ENCODE measurements at places on chromosomes 5 and 9. TPM values are rescaled to one million over a fixed set of nuclear protein-coding genes. Genes with fewer than 3 reads are reported as not detected.

GRCh38 chr9:8489835-8490234 is 690.3 kb upstream of the DMAC1 start:
- no peak for DNase-seq

The CD180 gene
- 1.2 TPM for total RNA-seq

DNA sequence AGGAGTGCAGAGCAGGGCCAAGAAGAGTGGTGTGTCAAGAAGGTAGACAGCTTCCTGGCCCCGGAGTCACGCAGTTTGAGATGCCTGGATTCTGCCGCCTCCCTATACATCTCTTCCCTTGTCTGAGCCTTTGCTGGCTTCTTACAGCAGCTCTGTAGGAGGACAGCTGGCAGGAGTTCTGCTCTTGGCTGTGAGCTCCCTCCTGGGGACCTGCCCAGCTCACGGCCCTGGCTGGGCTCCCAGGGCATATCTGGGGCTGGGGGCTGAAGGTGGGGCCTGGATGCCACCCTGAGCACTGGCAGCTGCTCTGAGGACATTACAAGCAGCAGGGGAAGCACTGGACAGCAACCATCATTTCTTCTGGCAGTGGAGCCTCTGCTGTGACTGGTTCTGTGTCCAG is 786 bp upstream of the TSSK1B start:
- no peak for DNase-seq

- DNase-seq, result no peak
These were observed 214.9 kb upstream of the WWC1 start for GRCh38 chr5:168076561-168076991.

GRCh38 chr9:38681747-38682227 is 38.1 kb downstream of the FAM240B start:
- DNase-seq, result no peak

Data from umbilical cord (tissue), 2 donors.